ENCODE measurements at places on chromosomes 6 and 20. TPM values are rescaled to one million over a fixed set of nuclear protein-coding genes. Genes with fewer than 3 reads are reported as not detected.

GRCh38 chr6:97189767-97190166 is 93.2 kb downstream of the MMS22L start:
- no peak for DNase-seq

DNA sequence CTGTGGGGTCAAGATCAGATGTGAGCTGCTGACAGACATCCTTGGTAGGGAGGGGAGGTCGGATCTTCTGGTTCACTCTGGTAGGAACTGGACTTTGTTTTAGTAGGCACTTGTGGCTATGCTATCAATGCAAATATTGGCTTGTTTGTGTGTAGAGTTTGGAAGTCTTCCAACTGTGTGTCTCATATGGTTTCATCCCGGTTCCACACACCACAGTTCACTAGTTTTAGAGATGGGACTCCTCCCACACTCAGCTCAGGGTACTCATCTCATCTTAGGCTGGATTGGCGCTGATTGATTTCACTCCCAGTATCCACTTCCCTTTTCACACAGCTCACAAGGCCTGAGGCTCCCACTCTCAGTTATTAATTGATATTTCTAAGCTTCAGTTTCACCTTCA is 161.3 kb downstream of the THBS2 start:
- peak; percentile 21 for DNase-seq

DNA sequence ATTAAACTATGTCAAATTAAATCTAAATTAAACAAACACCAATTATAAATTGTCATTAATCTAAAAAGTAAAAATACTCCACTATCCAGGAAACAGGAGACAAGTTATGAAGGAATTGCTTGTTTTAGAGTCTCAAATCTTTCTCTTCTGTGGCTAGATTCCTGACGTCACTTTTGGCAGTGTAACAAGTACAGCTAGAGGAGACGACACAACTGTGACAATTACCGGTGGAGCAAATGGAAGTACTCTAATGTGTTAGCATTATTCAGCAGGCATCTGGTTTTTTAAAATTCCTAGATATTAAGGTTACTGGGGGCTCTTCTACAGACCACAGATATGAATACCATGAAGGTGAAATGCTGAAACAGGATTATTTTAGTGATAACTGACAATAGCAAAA is 1042.7 kb downstream of the EPHA7 start:
- peak; percentile 64 for DNase-seq

GRCh38 chr20:23272176-23273029 is 78.2 kb upstream of the NXT1 start:
- no peak for DNase-seq

GRCh38 chr20:18793625-18794427 is 19.8 kb upstream of the SCP2D1 start:
- DNase-seq = peak; percentile 90

DNA sequence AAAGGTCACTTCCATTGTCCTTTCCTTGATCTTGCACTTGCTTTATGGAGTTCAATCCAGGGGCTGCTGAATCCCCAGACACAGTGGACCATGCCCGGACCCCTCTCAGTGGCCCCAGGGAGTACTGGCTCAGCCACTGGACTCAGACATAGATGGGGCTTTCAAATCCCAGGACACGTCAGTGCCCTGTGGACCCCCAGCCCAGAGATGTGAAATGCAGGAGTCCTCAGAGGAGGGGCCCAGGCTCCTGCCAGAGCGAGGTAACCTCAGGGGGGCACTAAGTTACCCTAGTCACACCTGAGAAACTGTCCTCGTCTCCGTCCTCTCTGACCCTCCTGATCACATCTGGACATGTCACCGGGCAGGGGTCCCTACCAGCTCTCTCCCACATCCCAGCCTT is 18.7 kb upstream of the APMAP start:
- DNase-seq = no peak

DNA sequence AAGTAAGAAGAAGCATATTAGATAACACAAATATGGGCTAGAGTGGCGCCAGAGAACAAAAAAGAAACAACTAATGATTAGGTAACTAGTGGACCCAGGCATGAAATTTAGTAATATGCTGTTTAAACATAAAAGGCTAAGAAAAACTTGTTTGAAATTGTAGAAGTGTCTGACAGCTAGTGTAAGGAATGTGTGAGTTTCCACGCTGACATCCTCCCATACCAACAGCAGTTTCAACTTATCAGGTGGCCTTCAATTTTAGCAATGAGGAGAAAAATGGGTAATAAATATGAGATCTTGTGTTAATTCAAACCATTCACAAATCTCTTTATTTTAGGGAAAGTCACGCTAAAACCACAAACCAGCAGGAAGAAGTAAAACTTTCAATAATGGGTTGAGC is 440.2 kb upstream of the FLRT3 start:
- DNase-seq = no peak

- DNase-seq = no peak
These were observed 143.7 kb upstream of the SLC22A16 start for GRCh38 chr6:110620065-110620464.

- no peak for DNase-seq
These were observed 14.2 kb downstream of the FAM83B start for GRCh38 chr6:54860739-54861138.

DNA sequence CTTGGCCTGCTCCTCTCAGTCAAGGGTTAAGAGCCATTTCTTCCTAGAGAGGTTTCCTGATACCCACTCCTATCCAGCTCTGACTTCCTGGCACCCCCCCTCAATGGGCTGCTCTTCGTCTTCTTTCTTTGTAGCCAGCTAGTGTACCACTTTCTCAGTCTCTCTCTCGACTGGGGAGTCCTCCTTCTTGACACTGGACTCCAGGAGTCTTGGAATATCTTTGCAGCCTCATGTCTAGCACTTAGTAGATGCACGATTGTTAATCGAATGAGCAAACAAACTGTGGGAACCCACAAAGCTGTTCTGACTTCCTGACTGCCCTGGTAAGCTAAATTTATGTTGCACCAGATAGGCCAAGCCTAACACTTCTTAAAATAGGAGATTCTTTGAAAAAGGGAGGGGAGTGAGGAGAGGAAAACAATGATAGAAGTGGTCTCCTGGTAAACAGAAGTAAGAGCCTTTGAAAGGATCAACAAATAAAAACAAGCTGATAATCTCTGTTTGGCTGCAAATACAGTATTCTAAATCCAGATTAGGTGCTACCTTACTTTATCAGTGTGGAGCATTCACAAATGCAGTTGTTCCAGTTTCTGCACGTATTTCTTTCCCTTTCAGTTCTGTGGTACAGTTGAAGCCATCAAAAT is 160.1 kb upstream of the CITED2 start:
- no peak for DNase-seq

GRCh38 chr6:42320762-42321161 is 103.1 kb upstream of the MRPS10 start:
- DNase-seq = no peak

DNA sequence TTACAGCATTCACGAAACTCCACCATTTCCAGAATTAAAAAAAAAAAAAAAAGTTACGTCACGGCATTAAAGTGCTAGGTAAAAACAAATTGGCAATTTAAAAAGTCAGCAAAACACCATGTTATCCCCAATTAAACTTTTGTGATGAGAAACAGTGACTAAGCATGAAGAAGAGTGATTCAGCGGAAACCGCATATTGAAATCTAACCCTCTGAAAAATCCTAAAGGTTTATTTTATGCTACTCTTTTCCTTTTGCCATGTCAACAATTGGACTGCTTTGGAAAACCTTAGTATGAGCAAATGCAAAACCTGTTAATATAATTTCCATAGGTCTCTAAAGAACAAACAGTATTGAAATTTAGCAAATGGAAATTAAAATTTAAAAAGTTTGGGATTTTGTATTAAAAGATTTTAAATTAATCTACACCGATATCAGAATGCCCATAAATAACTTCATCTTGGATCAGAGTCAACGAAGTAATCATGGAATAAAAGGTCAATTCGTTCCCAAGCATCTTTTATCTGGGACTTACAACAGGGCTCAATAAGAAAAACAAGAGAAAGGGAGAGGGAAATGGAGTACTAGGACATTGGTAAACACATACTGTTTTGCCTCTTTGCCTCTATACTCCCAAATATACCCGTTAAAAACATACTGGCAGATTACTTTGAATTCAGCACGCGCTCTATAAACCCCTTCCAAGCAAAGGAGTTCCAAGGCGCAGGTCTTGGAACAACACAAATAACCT is 1.1 kb downstream of the FBXO30 start:
- DNase-seq = peak; percentile 47

- no peak for DNase-seq
These were observed 385.5 kb downstream of the HDGFL1 start for GRCh38 chr6:22954749-22955385.

DNA sequence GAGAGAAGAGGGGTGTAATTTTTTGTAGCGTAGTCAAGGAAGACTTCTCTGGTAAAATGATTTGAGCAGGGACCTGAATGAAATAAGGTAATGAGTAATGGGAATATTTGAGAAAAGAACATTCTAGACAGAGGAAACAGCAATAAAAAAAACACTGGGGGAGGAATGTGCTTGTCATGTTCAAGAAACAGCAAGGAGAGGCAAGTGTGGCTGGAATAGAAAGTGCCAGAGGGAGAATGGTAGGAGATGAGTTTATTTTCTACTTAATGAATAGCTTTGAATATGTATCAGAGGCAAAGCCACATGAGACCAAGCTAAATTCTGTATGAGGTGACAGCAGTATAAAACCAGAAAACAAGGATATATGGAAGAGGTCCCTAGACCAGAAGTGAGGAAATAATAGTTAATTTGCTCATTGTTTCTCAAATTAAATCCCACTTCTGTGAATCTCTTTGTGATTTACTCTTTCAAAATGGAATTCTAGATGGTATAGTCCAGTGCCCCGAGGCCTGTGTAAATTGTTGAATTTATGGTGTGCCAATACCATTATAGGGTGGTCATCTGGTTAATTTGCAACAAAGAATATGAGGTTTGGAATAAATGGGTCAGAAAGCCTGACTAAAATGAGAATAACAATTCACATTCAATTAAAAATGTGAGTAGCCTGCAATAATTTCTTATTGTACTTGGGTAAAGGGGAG is 170.2 kb downstream of the CDKAL1 start:
- no peak for DNase-seq

GINM1 gene
- total RNA-seq = 45.3 TPM

COL9A3 gene
- total RNA-seq = 17.8 TPM
